ENCODE measurements at places on chromosomes 3 and 15. TPM values are rescaled to one million over a fixed set of nuclear protein-coding genes. Genes with fewer than 3 reads are reported as not detected.

GRCh38 chr3:119912220-119912619, 130.3 kb downstream of the NR1I2 start:
- DNase-seq: no peak

DNA sequence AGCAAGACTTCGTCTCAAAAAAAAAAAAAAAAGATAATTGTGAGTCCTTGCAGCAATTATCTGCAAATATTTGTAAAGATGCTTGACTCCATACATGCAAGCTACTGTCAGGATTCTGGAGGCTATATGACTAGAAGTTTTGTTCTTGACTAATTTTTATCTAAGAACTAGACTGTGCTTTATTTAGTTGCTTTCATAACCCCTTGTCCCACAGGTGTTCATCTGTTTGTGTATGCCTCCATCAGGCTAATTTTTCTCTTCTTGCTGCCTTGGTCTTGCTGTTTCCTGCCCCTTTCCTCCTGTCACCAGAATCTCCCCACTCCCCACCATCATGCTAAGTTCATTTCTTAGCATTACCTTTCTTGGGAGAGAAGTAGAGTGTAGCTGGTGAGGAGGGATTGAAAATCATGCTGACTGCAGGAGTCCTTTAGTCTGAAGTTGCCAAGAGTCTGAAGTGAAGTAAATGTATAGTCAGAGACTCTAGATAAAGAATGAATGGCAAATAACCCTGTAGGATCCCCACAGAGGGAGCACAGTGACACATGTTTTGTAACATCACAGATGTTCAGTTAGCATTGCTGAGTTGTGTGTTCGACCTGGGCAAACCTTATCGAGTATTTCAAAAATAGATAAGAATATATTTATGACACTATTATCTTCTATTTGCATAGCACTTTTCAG, 12.5 kb downstream of the ST3GAL6 start:
- no peak for DNase-seq

DNA sequence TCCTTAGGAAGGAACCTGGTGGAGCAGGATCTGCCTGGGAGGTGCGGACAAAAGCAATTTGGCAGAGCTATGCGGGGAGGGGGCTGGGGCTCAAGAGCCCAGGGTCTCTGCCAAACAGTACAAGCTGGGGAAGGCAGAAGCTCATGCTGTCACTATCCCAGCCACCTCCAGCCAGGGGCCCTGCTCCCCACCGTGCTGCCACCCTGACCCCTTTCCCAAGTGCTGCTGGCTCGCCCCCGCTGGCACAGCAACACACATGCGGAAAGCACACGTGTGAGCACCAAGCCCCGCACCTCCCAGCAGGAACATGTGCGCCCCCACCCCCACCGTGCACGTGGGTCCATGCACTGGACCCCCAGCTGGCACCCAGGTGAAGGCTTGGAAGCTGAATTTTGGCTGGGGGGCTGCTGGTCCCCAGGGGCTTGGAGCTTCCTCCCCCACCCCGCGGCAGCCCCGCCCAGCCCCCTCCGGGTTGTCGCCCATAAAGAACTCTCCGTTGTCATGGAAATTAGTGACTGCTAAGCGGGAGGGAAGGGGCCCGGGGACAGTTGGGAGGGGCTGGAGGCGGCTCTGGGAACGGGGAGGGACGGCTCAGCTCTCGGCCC, 742 bp downstream of the CAMKV start:
- DNase-seq: peak; percentile 80

- peak; percentile 81 for DNase-seq
Observed at GRCh38 chr15:38414357-38414756, 39.6 kb upstream of the FAM98B start.

- DNase-seq: no peak
Observed at GRCh38 chr3:34070831-34071585, 272.6 kb downstream of the PDCD6IP start.

DNA sequence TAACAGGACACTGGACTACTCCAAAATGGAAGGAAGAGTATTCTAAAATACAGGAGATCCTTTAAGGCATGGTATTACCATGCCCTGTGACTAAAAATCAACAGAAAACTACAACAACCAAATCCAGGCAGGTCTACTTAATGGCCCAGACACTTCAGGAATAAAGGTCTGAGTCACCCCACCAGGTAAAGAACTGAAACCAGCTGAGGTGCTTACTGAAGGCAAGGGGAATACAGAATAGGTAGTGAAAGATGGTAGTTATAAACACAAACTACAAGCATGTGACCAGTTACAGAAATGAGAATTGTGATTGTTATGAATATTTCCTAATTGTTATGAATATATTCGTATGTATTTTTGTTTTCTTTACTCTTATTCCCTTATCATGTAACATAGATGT, 13.4 kb downstream of the IFT57 start:
- DNase-seq: no peak

DNA sequence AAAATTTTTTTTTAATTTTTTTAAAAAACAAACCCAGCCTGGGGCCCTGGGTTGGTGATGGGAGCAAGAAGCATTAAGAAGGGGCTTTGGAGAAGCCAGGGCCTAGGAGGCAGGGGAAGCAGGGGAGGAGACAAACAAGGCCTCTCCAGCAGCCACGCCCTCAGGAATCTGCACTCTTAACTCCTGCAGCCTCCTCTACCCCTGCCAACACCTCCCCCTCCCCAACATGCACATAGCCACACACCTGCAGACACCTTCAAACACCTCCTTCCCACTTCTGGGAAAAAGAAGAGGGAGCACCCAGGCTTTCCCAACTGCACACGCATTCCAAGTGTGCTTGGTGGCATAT, 2.7 kb upstream of the DCAF1 start:
- DNase-seq: peak; percentile 25

DNA sequence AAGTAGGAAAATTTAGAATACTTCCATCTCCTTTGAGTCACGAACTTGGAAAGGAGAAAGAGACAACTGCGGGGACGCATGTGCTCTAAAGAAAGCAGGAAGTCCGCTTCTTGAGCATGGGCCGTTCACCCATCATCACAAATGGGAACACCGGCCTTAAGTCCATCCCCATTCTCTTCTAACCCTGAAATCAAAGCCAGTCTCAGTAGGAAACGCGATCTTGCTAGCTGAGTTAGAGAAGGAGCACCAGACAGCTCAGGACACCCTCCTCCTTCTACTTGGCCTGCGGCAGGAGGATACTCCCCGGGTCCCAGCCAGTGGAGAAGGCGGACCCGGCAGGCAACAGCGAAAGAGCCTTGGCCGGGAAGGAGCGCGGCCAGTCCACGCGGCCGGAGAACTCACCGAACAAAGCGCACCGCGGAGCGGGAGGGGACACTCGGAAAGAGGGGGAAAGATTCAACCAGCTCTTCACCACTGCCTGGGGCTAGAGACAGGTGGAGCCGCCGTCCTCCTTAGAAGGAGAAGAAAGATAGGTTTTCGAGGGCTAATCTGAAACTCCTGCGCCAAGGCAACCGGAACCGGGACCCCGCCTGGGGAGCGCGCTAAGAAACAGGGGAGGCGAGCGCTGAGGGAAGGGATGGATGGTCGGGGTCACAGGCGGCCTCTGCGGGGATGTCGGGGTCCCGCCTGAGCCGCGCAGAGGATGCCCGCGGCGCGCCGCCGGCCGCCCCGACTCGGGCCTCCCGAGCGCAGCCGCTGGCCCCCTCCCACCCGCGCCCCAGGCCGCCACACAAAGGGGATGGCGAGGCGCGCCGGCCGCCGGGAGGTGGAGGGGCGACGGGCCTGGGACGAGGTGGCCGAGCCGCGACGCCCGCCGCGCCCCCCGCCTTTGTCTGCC, 818 bp downstream of the SLC4A7 start:
- peak; percentile 63 for DNase-seq

DNA sequence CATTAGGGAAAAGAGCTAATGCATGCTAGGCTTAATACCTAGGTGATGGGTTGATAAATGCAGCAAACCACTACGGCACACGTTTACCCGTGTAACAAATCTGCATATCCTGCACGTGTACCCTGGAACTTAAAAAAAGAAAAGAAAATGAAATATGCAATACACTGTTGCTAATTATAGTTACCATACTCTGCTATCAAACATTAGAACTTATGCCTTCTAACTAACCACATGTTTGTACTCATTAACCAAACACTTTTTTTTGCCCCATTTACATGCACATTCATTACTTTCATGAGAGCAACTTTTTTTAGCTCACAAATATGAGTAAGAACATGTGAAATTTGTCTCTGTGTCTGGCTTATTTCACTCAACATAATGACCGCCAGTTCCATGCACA, 253.1 kb downstream of the CGGBP1 start:
- DNase-seq: no peak

DNA sequence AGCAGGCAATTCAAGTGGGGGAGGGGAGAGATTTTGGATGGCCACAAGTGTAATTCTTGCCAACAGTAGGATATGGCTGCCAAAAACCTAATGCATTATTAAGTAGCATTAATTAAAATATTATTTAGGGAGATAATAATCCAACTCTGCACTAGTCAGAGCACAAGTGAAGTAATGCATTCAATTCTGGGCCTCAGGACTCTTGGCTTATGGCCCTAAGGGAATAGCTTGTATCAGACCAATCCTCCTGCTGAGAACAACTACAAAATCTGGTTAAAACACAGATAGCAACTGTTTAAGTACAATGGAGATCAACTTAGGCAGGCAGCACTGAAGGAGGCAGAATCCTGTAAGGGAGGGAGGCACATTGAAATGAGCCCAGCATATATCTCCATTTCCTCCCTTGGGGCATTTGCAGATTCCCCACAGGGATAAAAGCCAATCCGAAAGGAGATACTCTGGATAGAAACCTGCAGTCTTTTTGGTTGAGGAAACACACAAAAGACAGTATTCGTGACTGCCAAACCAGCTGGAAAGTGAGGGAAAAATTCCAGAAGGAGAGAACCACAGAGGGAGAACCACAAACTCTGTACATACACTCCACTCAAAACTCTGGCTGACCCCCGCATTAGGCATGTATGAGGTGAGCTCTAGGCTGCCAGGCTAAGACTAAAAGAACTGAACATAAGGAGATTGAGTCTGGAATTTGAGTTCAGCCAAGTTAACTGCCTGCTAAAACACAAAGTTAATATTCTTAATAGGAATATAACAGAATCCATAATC, 57.4 kb downstream of the ETFA start:
- peak; percentile 76 for DNase-seq

GRCh38 chr3:55147856-55148720, 220.2 kb upstream of the LRTM1 start:
- DNase-seq: no peak

GRCh38 chr3:49277383-49277775, 347 bp upstream of the C3orf62 start:
- no peak for DNase-seq

DNA sequence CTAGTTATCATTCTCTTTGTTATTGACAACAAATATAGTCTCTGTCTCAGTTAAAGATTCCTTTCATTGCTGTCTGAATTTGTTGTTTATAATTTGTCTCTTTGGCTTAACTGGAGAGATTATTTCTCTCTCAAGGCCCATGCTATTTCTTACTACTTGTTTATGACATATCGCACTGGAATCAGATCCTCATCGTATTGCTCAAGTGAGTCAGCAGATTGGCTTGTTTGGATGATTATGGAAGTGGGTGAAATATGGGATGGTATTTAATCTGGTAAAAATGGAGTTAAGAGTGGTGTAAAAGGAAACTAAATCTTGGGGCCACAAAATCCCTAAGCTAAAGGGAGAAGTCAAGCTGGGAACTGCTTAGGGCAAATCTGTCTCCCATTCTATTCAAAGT, 613.1 kb downstream of the SI start:
- no peak for DNase-seq

GRCh38 chr3:158488670-158489069, 82.3 kb upstream of the MLF1 start:
- DNase-seq: no peak

DNA sequence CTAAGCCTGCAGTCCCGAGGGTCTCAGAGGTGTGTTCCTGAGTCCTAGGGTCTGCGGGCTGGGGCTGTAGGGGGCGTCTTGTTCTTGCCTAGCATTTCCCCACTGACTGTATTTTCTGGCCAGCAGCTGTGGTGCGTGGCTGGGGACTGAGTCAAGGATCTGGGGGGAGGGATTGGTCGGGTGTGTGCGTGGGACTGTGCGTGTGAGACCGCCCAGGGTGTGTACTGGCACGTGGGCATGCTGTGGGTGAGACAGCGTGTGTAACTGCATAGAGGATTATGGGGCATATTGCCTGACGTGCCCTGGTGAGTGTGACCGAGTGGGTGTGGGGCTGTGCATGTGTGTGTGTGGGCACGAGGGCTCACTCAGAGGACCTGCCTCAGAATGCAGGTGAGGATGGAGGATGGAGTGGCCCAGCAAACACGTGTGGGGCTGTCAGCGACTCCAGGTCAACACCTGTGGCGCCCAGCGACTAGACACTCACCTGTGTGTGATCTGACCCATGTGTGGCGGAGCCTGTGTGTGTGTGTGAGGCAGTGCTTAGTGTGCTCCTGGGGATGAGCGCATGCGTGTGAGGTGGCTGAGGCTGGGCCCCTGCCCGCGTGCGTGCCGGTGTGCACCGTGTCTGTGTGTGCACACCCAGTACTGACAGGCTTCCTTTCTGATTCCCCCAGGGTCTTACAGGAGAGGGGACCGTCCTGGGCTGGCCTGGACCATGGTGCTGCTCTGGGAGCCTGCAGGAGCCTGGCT, 20.9 kb downstream of the FBLN2 start:
- DNase-seq: no peak

GRCh38 chr15:81363718-81364500, 10.1 kb downstream of the TMC3 start:
- no peak for DNase-seq

- DNase-seq: no peak
Observed at GRCh38 chr3:154690413-154690812, 260.4 kb upstream of the GPR149 start.

- peak; percentile 30 for DNase-seq
Observed at GRCh38 chr3:186888569-186888968, 41.8 kb upstream of the ST6GAL1 start.

DNA sequence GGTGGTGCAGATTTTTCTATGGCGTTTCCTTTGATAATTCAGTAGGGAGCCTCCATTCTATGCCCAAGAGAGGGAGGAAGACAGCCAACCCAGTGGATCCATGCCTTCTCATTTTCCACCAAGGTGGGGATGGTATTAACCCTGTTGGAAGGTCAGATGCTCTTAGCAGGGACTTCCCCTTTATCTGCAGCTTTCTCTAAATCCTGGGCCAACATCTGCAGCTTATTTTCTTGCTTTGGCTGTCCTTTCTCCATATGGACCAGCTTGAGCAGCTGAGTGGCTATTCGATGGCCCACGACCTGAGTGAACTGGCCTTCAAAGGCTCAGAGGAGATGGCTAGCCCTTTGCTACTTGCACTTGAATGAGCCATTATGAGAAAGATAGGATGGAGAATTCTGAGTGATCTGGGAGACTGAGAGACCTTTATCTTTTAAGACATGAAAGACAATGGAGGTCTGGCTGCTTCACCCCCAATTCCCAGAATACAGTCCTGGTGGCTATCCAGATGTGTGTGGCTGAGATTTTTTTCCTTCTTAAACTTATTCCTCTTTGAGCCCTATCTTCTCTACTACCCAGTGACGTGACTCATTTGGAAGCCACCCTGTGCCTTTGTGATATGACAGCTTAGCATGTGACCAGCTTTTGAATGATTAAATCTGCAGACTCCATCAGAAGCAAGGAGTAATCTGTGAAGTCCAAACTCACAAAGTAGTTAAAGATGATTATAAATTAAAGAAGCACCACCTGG, 39.6 kb upstream of the TRAK1 start:
- DNase-seq: no peak

The SLCO3A1 gene
- 9.4 TPM for total RNA-seq

The LDHAL6B gene
- total RNA-seq: not detected

The CACNA2D3 gene
- total RNA-seq: 2.3 TPM

The GRK7 gene
- total RNA-seq: not detected

The CD200R1 gene
- 0.28 TPM for total RNA-seq

The RTP4 gene
- total RNA-seq: not detected

Measured in GM23338 (cell line).